ENCODE measurements at places on chromosomes 6 and 20.
A peak's percentile ranks its signal among the peaks of the same experiment; 100 is the strongest.

GRCh38 chr6:101453221-101453620 lies 59.7 kb downstream of the GRIK2 start:
- no peak for DNase-seq

DNA sequence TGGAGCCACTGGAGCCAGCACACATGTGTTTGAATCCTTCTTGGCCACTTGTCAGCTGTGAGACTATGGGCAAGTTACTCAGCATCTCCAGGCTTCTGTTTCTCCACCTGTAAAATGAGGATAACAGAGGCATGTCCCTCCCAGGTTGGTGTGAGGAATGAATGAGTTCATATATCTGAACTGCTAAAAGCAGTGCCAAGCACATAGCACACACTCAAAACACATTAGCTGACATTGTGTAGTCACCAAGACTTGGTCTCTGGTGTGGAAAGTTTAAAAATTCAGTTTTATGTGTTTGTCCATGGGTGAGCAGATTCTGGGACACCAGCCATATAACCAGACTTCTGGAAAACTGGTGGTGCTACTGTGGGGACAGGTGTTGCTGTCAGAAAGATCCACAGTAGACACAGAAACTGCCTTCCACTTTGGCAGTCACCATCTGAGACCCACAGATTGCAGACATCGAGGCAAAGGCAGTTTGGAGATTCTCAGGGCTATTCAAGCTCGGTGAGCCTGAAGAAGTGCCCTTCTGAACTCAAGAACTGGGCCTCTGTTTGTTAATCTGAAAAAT lies 115.8 kb downstream of the MRPL14 start:
- DNase-seq = no peak

GRCh38 chr6:130515306-130515705 lies 149.5 kb downstream of the TMEM200A start:
- no peak for DNase-seq

DNA sequence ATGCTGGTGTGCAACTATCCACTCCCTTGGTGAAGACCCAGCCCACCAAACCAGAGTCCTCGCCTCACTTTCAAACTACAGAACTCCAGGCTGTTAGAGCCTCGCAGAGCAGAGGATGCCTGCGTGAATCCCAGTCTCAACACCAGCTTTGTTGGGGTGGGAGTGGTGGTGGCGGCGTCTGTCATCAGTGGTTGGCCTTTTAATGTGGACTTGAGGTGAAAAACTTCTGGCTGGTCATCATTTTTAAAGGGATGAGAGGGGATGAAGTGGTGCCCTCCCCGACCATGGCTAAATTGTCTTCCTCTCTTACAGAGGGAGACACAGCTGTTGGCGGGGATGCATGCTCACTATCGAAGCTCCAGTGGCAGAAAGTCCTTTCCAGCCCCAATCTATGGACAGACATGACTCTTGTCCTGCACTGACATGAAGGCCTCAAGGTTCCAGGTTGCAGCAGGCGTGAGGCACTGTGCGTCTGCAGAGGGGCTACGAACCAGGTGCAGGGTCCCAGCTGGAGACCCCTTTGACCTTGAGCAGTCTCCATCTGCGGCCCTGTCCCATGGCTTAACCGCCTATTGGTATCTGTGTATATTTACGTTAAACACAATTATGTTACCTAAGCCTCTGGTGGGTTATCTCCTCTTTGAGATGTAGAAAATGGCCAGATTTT lies 54.9 kb downstream of the EZR start:
- no peak for DNase-seq

DNA sequence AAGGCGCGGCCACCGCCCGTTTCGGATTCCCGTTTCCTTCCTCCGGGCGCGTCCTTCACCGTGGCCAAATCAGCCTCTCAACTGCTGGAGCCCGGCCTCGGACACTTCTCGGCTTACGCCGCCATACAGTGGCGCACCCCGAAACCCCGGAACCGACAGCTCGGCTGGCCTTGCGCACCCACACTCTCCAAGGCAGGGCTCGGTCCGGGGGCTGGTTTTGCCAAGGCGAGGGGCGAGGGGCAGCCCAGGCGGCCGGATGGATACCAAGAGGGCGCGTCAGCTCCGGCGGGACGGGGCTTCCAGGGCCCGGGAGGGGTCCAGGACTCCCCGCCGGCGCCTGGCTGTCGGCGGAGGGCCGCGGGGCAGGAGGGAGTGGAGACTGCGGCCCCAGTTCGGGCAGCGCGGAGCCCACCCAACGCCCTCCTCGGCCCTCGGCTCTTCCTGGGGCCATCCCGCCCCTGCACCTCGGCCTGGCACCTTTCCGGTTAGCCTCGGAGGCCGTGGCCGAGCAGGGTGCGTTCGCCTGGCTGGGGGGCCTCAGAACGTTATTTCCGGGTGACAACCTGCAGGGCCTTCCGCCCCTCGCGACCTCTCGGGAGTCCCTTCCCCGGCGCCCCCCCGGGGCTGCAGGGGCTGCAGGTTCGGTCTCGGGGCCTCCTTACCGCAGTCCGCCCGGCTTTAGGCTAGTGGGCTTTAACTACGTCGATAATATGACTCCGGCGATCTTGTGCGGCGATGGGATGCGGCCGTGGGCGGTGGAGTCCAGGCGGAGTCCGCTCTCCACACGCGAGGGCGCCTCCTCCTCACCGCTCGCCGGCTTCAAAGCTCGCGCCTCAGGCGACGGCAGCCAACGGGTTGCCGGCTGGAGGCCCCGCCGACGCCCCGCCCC lies 697 bp upstream of the CEP43 start:
- no peak for DNase-seq

- DNase-seq = no peak
Observed at GRCh38 chr6:7496266-7496875, 45.1 kb upstream of the DSP start.

- no peak for DNase-seq
Observed at GRCh38 chr6:101578306-101578705, 184.8 kb downstream of the GRIK2 start.

DNA sequence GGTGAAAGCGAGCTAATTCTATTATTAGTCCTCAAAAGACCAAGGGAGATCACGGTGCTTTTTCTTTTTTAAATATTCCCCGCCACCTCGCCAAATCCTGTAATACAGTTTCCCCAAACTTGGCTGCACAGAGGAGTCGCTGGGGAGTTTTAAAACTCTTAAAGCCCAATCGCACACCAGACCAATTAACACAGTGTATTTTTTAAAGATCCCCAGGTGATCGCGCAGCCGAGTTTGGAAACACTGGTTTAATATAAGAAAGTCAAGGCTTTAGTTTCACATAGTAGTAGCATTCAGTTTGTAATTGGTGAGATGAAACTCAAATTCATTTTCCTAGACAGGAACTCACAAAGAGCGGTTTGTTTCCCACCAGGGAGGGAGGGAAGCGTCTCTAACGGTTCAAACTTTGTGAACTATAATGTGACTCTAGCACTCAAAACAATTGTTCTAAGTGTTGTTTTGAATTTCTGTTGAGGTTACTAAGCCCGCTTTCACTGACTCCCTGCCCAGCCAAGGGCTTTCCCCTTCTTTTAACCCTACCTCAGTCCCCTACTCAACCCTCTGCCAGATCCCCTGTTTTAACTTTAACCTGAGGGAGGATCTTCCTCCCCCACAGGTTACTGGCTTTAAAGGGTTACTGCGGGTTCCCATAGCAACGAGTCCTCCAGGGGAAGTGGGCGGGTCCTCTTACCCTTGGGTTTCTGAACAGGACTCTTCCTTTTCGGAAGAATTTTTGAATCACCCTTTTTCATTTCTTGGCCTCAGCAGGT lies 25.7 kb upstream of the BTBD3 start:
- no peak for DNase-seq

GRCh38 chr20:17857639-17858449 lies 110.8 kb downstream of the SNX5 start:
- DNase-seq = no peak

DNA sequence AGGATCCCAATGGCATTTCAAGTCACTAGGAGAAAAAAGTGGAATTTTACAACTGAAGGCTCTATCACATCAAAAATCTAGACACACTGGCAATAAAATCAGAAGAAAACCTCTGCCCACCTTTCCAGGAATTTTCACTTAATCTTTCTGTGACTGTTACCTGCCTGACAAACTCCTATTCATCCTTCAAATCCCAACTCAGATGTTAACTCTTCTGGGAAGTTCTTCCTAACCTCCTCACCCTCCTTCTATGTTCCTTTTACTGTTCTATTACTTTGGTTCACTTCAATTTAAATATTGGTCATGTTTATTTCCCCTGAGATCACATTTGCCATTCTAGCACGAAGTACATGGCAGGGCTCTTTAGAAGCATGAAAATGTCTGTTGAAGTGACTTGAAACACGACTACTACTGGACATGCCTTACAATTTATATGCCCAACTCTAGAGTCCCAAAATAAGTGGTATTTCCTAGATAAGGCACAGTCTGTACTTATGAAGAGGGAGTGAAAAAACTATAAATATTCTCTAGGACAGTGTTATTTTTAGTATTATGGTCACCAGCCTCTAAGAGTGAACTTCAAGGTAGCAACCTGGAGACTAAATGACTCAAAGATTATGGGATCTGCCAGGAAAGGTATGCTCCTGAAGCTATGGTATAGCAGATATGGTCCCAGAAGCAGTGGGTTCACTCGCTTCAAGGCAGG lies 17.1 kb downstream of the CHD6 start:
- DNase-seq = no peak

GRCh38 chr6:158361068-158361467 lies 48.8 kb downstream of the TULP4 start:
- no peak for DNase-seq

DNA sequence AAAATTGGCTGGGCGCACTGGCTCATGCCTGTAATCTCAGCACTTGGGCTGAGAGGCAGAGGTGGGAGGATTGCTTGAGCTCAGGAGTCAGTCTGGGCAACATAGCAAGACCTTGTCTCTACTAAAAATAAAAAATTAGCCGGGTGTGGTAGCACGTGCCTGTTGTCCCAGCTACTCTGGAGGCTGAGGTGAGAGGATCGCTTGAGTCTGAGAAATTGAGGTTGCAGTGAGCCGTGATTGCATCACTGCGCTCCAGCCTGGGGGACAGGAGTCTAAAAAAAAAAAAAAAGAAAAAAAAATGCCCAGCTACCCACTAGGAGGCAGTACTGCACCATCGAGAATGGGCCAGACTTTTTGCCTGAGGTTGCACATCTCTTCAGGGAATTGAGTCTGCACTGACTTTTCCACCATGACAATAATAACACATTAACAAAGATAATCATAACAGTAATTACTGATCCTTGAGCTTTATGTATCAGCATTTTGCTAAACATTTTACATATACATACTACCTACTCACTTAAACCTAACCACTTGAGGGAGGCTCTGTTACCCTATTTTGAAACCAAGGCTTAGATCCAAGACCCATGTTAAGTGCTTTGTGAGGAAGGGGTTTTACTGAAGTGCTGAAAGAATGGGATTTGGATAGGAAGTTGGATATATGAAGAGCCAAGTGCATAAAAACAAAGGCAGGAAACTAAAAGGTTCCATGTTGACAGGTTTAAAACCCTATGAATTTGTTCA lies 21.0 kb downstream of the SRSF3 start:
- no peak for DNase-seq

GRCh38 chr6:105301072-105301503 lies 101.8 kb downstream of the PREP start:
- no peak for DNase-seq

- no peak for DNase-seq
Observed at GRCh38 chr6:14818422-14818884, 427.4 kb upstream of the JARID2 start.

DNA sequence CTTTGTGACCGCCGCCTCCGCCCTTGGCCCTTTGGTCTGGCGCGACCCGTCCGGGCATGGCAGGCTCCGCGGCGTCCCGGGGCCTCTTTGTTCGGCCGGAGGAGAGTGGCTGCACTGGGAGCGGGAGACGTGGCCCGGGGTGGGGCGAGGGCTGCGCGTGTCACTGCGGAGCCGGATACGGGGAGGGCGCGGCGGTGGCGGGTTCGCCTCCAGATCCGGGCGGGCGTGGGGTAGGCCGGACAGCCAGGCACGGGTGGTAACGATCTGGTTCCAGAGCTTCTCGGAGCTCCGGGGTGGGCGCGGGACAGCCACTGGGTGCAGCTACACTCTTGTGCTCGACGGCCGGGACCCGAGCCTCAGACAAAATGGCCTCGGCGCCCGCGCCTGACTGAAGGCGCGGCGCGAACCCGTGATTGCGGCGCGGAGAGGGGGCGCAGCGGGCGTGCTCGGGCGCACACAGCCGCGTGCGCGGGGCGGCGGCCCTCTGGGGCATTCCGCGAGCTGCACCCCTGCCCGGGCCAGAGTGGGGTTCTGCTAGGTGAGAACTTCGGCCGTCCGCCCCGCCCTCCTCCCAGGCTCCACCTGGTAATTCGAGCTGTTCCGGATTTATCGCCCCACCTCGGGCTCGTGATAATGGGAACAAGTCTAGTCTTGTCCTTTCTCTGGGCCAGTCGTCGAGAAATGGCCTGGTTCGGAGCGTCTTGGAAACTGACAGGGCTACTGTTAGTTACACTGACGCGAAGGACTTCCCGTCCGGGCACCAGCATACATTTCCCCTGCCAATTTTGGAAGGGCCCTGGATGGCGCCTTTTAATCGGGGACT lies 1.0 kb downstream of the LOC128125822 start:
- peak; percentile 21 for DNase-seq

- DNase-seq = no peak
Observed at GRCh38 chr6:20564777-20565176, 30.5 kb downstream of the CDKAL1 start.

- no peak for DNase-seq
Observed at GRCh38 chr6:153537422-153537821, 406.3 kb upstream of the RGS17 start.

DNA sequence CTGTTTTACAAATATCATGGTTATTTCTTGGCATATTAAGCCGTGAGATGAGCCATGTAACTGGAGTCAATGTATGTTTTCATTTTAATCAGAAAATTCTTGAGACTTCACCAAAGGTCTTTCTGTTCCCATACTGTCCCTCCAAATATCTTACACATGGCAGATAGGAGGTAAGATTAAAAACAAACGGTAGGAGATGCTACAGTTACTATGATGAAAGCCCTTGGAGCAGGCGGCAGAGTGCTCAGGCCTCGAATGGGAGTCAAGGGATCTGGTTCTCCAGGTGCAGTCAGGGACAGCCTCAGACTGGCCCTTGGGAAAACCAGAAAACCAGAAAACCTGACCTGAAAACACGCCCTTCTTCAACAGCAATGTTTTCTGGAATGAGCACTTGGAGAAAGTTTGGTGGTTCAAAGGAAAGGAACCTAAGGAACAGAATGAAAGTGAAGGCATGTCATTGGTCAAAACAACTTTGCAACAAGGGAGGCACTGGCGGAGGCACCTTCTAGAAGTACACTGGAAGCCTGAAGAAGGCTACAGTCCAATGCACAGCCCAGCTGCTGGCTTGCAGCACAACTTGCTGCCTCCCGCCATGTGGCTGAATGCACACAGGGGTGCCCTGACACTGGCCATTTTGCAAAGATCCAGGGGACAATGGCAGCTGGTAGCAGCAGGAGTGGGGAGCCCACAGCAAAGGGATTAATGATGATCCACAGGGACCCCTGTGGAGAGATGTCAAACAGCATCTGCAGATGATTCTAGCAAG lies 17.4 kb upstream of the FOXO3 start:
- DNase-seq = no peak

Data from AG09309 (cell line).